ENCODE measurements at places on chromosomes 5 and 9.

DNA sequence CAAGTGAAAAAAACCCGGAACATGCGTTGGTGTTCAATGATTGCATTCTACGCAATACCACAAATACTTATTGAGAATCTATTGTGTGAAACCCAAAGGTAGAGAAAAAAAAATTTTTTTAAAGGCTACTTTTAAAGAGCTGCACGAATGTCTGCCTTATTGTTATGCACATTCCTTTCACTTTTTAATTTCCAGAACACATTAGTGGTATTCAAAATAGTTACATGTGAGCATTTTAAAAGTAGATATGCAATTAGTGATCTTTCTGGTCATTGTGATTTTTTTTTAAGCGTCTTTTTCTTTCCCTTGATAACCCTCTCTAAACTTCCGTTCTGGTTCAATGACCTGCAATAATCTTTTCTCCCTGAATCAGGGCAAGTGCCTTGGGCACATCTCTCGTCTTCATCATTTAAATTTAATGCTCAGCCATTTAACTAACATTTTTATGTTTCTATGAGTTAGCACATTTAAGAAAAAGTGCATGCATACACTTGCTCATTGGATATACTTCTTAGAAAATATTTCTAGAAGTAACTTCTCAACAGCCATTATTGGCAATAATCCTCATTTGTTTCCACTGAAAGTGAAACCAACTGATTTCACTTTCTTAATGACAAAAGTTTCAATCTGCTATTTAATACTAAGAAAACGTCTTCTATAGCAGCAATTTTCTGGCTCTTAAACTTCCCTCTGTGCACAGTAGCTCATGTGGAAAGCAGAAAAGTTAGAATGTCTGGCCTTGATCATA, 80.3 kb downstream of the CDH6 start:
- no peak for DNase-seq

- no peak for DNase-seq
These were observed 48.2 kb downstream of the CDK5RAP2 start for GRCh38 chr9:120531683-120532300.

DNA sequence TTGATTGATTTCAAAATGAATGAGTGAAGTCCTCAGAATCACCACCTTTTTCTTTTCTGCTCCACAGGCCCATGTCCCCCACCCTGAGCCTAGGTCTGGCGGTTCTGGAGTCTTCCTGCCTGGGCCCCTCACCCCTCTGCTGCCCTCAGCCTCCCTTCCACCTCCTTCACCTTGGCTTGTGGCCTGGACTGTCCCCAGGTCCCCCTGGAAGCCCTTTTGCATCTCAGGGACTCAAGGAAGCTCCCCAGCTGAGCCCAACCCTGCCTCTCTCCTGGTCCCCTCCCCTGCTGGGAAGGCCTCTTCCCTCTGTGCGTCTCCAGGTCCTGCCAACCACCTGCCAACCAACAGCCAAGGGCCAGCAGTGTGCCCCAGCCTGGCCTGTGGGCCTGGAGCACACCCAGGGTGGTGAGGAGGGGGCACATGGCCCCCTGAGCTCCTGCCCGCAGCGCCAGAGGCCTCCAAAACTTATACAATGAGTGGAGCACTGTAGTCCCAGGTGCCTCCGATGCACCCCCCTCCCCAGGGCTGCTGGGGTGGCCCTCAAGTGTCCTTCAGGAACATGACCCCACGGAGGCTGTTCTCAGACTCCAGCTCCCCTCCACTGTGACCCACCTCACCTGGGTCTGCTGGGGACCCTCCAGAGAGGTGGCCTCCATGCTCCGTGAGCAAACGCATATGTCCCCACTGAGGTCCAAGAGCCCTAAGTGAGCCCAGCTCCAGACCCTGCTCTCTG, 20.3 kb downstream of the GLT6D1 start:
- DNase-seq: no peak

DNA sequence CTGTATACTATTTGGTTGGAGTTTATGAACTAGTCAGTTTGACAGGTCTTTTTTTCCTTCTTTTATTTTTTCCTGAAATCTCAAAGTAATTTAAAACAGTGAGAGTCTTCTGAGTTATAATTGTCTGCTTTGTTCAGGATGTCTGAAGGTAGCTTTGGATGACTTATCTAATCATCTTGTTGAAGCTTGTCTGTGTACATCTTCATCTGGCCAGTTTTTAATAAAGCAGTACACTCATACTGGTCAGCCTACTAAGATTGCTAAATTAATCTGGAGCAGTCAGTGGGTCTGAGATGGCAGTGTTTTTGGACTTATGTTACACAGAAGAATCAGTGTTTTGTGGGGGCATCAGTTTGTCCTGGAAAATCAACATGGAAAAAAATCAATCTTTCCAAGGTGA, 482.4 kb downstream of the CDH10 start:
- no peak for DNase-seq

- no peak for DNase-seq
These were observed 98.4 kb downstream of the PDE4D start for GRCh38 chr5:59795141-59795540.

- DNase-seq: no peak
These were observed 188.4 kb downstream of the SLC12A2 start for GRCh38 chr5:128271859-128272464.

- DNase-seq: no peak
These were observed 420.8 kb downstream of the MTRR start for GRCh38 chr5:8289779-8290178.

DNA sequence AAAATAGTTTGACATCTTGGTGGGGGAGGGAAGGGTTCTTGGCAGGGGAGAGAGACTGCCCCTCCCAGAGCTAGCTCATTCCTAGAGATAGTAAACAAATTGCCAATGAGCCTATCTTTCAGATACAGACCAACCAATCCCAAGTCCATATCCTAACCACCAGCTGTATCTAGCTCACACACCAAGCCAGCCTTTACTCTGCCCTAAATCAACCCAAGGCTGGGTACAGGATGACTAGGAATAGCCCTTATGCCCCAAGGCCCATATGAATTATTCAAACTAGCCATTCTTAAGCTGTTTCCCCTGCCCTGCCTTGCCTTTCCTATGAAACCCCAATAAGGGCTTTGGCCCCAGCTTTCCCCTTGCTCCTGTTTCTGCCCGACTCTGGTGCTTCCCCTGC, 281.3 kb upstream of the PANK3 start:
- DNase-seq: no peak

DNA sequence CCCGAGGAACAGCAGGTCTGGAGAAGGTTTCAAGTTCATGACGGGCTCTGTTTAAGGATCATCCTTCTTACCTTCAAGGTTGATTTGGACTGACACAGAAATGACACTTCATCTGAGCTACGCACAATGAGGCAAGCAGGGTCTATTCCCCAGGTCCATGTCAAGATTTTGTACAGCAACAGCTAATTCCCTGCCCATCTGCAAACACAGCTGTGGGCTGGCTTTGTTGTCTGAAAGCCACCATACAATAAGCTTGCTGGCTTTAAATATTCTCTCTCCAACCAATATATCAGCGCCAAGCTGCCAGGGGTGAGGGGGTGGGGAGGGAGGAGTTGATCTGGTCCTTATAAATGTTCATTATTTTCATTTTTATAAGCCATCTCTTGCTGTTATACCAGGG, 92.0 kb downstream of the OTULIN start:
- DNase-seq: no peak

DNA sequence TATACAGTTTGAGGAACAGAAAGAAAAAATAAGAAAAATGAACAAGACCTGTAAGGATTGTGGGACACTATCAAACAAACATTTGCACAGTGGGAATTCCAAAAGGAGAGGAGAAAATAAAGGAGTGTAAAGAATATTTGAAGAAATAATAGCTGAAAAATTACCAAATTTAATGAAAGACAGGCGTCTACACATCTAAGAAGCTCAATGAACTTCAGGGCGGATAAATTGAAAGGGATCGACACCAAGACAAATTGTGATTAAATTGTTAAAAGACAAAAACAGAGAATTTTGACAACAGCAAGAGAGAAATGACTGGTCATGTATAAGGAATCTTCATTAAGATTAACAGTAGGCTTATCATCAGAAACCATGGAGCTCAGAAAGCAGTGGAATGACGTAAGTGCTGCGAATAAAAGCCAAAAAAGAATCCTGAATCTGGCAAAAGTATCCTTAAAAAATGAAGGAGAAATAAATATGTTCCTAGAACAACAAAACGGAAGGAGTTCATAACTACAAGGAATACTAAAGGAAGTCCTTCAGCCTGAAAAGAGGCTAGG, 3.5 kb upstream of the SLC38A9 start:
- DNase-seq: no peak

GRCh38 chr5:92119110-92119509, 736.0 kb upstream of the ARRDC3 start:
- no peak for DNase-seq

- no peak for DNase-seq
These were observed 260.6 kb downstream of the PSAT1 start for GRCh38 chr9:78557540-78557939.

DNA sequence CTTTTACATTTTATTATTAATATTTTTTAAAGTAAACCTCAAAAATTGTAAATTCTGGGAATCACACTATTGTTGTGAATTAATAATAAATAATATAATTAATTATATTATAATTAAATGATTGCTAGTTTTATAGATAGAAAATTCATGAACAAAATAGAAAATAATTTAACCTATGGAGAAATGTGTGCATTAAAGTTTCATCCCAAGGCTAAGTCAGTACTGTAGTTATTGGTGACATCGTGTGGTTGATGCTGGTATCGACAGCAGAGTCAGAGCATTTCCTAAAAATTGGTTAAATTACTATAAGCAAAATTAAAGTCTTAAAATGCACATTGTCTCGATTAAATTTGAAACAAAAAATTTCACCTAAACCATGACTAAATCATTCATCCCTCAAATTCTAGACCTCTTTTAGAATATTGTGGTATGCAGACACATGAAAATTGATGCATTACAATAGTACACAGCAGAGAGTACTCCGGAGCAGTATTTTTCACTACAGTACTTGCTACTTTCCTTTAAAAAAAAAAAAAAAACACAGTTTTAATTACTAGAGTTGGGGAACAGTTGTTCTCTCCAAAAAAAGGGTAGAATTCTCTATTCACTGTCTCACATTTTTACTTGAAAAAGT, 73.9 kb downstream of the RORB start:
- DNase-seq: no peak

GRCh38 chr9:126490214-126490631, 123.5 kb upstream of the LMX1B start:
- no peak for DNase-seq

- DNase-seq: no peak
These were observed 34.9 kb upstream of the PPP3R2 start for GRCh38 chr9:101629636-101630035.

- DNase-seq: no peak
These were observed 5.7 kb downstream of the NIPBL start for GRCh38 chr5:36882250-36882649.

DNA sequence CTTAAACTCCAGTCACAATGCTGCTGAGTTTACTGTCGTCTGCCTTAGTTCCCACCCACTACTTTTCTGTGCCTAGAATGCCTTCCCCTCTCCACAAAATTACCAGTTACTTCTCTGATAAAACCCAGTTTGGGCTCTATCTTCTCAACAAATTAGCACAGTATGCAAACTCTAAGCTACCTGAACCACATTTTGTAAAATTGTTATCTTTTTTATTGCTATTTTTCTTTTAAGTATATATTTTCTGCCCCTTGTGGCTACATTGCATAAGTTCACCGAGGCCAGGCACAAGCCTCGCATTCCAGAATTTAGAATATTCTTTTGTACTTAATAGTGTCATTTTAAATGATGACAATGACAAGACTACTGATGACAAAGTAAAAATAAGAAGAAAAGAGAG, 60.0 kb downstream of the POU5F2 start:
- DNase-seq: no peak

DNA sequence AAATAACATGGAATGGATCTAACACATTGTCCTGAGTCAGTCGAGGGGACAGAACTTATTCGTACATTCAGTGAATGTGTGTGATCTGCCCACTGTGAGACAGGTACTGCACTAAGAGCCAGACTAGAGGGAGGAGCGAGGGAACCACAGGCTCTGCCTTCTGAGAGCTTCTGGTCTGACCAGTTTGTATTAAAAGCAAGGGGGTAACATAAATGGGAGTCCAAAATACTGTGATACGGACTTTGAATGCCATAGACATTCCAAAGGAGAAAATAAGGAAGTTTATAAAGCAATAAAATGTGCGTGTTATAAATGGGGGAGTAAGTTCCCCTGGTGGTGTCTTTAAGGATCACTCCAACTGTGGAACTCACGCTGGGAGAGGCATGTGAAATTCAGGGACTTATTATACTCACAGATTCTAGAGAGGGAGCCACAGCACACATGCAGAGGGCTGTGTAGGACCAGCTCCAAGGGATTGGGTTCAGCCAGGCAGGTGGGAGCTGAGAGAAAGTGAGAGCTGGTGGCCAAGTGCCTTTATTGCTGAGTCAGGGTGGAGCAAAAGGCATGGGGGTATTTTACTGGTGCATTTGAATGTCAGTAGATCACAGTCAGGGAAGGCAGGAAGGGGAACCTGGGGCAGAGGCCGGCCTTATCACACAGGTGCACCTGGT, 186.5 kb upstream of the WWC1 start:
- no peak for DNase-seq

- no peak for DNase-seq
These were observed 74.8 kb downstream of the HABP4 start for GRCh38 chr9:96524764-96525163.

- DNase-seq: no peak
These were observed 1.8 kb upstream of the IARS1 start for GRCh38 chr9:92295240-92295790.

DNA sequence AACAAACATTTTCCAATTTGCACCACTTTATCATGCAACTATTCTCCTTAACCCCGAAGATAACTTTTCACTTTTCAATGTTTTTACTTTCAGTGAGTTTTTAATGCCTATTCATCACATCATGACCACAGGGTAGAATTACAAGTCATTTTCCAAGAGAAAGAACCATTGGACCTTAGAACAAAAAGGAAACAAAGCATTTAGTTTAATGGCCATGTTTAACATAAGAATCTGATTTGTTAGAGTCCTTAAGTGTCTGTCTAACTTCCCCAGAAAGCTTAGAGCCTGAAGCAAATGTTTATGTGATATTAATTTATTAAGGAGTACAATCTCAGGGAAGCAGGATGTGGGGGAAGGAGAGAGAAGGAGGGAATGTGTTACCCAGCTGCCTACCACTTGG, 325.8 kb upstream of the RIOK2 start:
- no peak for DNase-seq

DNA sequence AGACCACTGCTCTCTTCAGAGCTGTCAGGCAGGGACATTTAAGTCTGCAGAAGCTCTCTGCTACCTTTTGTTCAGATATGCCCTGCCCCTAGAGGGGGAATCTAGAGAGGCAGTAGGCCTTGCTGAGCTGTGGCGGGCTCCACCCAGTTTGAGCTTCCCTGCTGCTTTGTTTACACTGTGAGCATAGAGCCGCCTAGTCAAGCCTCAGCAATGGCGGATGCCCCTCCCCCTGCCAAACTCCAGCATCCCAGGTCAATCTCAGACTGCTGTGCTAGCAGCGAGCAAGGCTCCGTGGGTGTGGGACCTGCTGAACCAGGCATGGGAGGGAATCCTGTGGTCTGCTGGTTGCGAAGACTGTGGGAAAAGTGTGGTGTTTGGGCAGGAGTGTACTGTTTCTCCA, 59.9 kb downstream of the CAVIN4 start:
- DNase-seq: no peak

GRCh38 chr5:163569284-163569683, 63.9 kb downstream of the MAT2B start:
- no peak for DNase-seq

- DNase-seq: no peak
These were observed 56.2 kb upstream of the TNFSF15 start for GRCh38 chr9:114861922-114862605.
